ENCODE measurements at places on chromosomes 5 and 9.

- no peak for DNase-seq
Observed at GRCh38 chr5:60545551-60545950, 154.4 kb downstream of the DEPDC1B start.

- no peak for DNase-seq
Observed at GRCh38 chr5:39661026-39661779, 236.4 kb upstream of the DAB2 start.

GRCh38 chr5:169100735-169101075 is 200.2 kb downstream of the SLIT3 start:
- no peak for DNase-seq

- no peak for DNase-seq
Observed at GRCh38 chr9:95116808-95117204, 200.7 kb downstream of the FANCC start.

DNA sequence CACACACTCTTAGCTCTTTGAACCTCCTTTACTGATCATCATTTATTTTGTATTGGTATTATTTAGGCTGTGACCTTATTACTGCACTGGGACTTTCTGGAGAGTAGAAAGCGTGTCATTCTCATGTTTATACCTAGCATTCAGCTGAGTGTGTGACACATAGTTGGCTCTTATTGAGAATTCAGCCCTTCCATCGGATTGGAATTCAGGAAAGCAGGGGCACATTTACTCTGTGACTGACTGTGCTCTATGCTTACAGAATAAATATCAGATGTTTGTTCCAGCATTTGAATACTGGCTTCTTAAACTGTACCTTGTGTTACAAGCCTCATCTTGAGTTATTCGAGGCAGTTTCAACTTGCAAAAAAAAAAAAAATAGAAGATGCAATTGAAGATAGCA is 360.9 kb upstream of the DAP start:
- no peak for DNase-seq

GRCh38 chr5:125961150-125961549 is 462.1 kb upstream of the GRAMD2B start:
- DNase-seq, result no peak

DNA sequence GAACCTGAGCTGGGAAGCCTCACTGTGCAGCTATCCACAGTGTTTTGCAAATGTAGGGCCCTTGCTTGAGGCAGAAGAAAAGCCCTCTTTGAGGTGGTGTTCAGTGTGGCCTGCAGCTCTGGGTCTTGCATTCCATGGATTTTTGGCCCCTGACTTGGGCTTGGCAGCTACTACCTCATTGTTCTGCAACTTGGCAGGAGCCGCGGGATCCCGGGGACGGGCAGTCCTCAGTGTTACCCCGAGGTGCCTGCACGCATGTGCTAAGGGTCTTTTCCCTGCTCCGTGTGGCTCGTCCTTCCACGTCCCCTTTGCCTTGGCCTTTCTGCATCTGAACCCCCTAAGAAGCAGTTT is 39.8 kb downstream of the NEK6 start:
- DNase-seq, result no peak

- DNase-seq, result no peak
Observed at GRCh38 chr9:11542781-11543180, 930.0 kb upstream of the PTPRD start.
